ENCODE measurements at places on chromosomes 5 and 9.

DNA sequence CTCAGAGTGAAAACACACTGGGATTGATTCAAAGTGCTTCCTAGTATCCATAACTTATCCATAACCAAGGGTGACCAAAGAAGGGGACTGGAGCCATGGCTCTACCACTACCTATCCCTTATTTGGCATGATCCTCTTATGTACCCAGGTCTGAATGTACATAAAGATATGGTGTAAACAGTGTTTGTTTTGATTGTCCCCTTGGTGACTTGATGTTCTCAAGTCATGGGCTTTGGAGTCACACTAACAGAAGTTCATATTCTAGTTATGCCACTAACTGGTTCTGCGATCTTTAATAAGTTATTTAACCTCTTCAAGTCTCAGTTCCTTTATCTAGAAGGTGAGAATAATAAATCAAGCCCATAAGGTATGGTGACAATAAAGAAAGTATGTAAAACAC lies 283.4 kb upstream of the PTGER4 start:
- DNase-seq, result no peak

- no peak for DNase-seq
These were observed 146.5 kb downstream of the PAM start for GRCh38 chr5:102901424-102902134.

- DNase-seq, result no peak
These were observed 108.7 kb downstream of the RXRA start for GRCh38 chr9:134434894-134435506.

DNA sequence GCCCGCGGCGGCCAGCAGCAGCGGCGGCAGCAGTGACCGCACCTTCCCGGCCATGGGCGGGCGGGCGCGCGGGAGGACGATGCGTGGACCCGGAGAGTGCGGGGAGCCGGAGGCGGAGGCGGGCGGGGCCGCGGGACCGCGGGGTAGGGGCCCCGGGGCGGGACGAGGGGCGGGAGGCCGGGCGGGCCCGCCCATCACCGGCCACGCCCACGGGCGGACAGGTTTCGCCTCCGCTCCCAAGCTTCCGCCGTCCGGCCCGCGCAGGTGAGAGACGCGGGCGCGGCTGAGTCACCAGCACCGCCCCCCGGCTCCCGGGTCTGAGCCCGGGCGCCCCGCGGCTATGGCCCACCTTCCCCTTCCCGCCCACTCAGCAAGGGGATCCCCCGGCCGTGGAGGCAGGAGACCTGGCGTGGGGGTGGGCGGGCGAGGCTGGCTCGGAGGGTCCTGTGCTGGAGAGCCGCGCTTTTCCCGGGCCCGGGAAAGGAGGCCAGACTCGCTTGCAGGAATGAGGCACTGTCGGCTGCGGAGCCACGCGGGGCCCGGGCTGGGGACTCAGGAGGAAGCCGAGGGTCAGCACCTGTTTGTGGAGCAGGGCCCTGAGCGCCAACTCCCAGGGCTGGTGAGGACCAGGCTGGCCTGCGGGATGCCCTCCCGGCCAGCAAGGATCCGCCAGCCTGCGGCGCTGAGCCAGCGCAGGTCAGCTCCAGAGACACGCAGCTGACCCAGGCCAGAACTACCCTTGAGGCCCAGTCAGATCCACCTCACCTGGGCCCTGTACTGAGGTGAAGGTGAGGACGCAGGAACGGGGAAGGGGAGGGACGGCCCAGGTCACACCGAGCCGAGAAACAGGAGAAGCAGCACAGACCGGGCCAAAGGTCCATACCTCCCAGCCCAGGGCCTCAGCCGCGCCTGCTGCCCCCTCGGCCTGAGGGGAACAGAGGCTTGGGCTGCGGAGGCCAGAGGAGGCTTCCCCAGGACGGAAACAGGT lies at the start of gene ENTPD2:
Gene ENTPD2, minus strand, starts transcription at position 118 of the 988 bp plus-strand sequence. Its CDS starts 64 bp downstream, at position 54.
- DNase-seq, result no peak

DNA sequence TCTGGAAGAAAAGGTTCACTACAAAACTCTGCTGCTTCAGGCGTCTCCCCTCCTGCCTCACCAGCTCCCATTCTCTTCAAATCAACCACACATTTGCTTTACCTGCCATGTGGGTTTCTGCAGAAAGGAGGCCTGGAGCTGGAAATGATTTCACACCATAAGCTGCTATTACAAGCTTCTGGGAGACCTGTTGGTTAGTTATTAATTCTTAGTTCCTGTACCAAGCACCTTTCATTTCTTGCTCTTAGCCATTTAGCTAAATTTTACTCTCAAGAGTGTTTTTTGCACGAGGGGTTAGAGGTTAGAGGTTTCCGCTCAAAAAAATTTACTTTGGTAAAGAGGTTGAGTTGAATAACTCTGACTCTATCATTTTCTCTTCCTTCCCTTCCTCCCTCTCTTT lies 70.3 kb downstream of the MAP1B start:
- no peak for DNase-seq

GRCh38 chr9:33197279-33198152 lies 30.4 kb upstream of the B4GALT1 start:
- no peak for DNase-seq

- no peak for DNase-seq
These were observed 61.8 kb downstream of the NDFIP1 start for GRCh38 chr5:142170254-142170953.

GRCh38 chr9:19469271-19469670 lies 60.5 kb downstream of the ACER2 start:
- DNase-seq, result no peak

GRCh38 chr5:161176221-161176620 lies 324.2 kb upstream of the ATP10B start:
- no peak for DNase-seq

DNA sequence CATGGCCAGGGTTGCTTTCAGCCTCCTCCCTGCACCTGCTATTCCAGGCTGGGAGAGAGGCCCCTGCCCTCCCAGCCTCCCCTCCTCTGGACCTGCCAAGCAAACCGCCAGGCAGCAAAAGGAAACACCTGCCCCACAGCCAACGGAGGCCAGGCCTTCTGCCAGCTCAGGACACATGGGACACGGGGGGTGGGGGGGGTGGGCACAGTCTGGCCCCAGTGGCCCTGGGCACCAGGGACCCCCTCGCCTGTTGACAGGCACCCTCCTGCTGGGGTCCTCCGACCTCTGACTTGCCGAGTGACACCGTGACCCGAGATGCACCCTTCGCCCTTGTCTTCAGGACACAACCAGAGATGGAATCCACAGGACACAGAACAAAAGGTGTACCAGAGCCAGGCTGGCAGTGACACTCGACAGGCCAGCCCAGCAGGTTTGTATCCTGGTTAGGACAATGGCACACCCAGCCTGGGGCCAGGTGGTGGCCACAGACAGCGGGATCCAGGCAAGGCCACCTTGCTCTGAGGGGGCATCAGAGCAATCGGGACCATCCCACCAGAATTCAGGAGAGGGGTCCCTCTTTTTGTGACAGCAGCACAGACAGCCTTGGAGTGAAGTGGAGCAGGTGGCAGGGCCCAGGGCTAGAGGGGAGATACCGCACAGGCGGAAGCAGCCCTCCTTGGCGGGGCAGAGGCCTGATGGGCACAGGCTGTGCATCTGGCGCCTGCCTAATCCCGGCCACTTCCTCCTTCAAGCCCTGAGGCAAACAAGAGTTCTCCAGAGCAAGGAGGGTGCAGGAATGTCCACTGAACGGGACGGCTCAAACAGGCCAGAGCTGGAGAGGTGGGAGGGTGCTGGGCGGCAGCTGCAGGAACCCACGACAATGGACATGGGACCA lies 1.3 kb upstream of the TMEM210 start:
- DNase-seq, result no peak

DNA sequence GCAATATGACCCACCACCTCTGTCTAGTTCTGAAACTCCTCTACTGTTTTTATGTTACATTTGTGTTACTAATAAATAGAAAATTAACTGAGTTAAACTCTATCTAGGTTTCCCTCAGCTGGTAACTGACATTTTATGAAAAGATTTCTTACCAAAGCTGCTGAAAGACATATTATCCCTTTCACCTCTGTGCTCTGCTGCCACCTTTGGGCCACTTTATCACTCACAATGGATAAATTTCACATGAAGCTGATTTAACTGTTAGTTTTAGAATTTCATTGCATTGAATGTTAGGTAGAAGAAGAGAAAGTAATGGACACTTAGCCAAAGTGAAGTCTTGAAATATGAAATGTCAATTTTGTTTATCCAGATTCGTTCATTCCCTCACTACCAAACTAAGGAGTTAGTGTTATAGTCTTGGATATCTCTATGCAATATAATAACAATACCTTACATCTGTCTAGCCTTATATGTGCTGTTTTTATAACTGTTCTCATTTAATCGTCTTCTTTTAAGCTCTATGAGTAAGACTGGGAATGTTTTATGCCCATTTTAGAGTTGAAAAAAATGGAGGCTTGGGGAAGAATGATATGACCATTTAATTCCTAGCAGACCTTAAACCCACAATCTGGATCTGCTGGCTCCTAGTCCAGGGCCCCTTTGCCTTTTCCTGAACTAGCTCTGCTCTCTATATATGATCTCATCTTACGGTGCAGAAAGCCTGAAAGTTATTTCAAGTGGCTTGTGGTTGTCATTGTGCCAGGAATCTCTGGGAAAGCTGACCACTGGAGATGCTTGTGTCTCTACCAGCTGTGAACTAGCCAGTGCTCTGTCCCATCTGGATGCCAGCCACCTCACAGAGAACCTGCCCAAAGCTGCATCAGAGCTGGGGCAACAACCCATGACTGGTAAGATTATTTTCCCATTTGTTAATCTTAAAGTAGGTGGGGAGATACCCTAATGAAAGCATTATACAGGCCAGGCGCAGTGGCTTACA lies 97.1 kb downstream of the GOLPH3 start:
- no peak for DNase-seq

All from cortex of kidney (tissue), 1 donor.